ENCODE measurements at places on chromosomes 3 and 15.
A peak's percentile ranks its signal among the peaks of the same experiment; 100 is the strongest.

DNA sequence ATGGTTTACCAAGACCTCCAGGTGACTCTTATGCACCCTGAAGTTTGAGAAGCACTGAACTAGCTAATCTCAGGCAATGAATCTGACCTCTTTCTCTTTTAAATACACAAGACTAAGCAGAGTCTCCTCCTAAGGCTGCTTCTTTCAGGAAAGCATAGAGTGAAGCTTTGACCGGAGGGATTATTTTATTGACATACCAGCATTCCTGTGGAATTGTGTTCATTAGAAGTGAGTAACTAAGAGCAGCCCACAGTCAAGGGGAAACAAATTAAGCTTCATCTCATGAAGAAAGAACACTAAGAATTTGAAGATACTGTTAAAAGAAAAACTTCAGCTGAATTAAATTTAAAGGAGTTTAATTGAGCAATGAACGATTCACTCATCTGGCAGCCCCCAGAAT is 963.5 kb downstream of the NTRK3 start:
- DNase-seq: no peak

- DNase-seq: no peak
These were observed 101.2 kb downstream of the SMAD6 start for GRCh38 chr15:66803182-66803729.

DNA sequence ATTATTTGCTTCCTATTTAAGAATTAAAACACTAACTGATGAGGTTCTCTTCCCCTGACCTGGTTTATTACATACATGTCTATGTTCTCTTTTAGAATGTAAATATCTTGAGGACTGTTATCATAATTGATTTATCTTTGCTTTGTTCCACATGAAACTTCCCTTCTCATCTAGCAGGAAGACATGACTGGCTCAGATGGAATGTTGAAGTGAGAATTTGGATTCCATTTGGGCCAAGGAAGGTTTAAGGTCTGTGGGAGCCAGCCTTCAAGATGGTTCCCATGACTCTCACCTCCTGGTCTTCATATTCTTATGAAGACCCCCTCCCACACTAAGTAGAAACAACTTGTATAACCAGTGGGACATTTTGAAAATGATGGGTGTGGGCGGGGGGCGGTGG is 222.2 kb upstream of the GADL1 start:
- DNase-seq: no peak

- no peak for DNase-seq
These were observed 36.9 kb downstream of the NCK1 start for GRCh38 chr3:136898954-136899353.

DNA sequence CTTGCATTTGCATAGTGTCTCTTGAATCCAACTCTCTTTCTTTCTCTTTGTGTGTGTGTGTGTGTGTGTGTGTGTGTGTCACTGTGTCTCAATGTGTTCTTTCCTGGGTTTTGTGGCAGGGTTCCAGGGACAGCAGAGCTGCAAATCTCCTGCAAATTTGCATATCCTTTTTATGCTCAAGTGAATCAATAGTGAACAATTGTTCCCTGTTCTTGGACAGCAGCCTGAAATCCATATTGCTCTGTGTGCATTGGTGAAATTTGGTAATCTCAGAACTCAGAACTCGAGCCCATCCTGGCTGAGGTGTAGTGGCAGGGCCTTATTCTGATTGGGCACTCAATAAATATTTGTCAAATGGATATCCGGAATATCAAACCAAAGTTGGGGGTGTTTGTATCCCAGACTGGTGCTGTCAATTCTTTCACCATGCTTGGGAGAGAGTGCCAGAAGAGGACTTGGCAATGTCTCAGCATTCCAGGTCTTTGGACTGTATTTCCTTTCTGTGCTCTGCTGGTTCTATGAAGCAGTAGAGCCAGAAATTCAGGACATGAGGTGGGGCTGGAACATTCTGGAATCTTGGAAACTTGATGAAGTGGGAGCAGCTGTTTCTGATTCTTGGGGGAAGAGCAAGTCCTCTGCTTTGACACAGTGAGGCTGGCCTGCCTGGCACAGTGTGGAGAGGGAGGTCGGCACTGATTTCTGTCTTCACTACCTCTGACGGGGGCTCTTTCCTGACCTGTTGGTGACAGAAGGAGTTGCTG is 380.6 kb upstream of the C2CD4B start:
- no peak for DNase-seq

GRCh38 chr15:64507293-64507802 is 47.0 kb downstream of the ZNF609 start:
- DNase-seq: peak; percentile 17

DNA sequence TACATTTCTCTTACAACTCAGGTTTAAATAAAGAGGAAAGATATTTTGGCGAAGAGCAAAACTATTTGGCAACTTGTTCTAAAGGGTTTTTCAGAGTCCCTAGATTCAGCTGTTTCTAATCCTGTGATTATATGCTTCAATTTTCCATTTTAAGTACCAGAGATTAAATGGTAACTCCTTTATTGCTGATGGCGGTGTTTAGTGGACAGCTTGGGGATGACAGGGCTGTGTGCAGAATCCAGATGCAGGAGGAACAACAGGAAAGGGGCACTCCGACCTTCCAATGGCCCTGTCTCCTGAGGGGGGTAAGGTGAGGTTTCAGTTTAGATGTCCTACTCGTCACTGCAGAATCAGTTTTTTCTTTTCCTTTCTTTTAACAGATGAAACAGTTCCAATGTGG is 405.0 kb downstream of the PDCD6IP start:
- no peak for DNase-seq

- DNase-seq: no peak
These were observed 106.0 kb downstream of the KLHL25 start for GRCh38 chr15:85688711-85689110.

DNA sequence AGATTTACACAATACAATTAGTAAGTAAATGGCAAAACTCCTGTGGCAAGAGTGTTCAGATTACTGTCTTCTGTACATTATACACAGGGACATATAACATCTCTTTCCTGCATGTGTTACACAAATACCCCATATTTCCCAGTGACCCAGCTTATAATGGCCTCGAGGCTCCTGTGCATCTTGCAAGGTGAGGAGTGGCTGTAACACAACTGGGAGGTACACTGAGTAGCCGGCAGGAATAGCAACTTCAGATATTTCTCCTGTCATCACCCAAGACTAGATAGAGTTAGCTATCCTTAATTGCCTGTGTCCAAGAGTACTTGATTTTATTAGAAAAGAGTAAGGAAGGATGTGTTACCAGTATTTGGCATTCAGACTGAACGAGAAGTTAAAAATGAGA is 5.6 kb downstream of the GMPS start:
- no peak for DNase-seq
